NCI-H1092 treated with DMSO at 0.1 percent for 48 hours (cell line): ENCODE measurements at places on chromosomes 6 and 20.

GRCh38 chr20:39862470-39862891 is 826.6 kb downstream of the MAFB start:
- DNase-seq, result no peak

DNA sequence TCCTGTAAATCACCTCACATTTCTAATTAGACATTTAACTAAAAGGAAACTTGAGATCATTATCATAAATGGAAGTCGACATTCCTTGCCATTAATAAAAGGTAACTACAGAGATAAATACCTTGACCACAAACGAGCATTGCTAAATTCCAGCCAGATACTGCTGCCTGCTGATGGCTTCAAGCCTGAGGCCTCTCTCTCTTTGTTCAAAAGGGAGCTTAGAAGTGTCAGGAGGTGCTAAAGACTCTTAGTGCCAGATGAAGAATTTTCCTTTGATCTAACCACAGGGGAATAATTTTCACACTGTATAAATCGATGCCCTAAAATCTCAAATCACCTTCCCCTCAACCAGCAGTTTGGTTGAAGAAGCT is 248.2 kb upstream of the PMEPA1 start:
- no peak for DNase-seq

DNA sequence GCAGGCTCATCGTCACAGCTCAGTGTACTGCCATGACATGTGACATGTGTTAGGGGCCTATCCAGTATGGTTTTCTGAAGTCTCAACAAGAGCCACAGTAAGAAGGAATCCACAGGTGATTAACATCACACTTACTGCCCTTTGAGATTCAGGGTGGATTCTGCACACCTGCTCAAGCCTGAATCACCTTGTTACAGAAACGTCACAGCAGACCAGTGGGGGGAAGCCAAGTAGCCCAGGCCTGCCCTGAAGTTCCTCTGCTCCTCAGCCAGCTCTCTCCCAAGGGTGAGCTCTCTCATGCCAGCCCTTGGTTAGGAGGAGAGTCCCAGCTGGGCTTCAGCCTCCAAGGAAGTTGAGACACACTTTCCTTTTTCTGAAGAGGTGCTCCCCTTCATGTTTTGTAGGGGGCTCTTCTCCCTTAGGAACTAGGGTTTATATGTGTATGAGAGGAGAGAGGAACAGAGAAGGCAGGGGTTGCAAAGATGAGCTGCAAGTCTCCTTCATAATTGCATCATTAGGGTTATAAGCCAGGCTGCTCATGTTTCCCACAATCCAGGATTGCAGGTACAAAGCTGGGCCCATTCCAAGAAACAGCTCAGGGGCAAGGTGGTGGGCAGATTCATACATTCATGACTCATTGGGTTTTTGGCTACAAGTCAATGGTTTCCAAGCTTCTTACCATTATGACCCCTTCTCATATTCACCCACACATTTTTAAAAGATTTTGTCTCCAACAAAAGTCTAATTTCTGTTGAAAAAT is 11.6 kb downstream of the GSS start:
- DNase-seq, result no peak

GRCh38 chr20:3820901-3821727 is 767 bp downstream of the AP5S1 start:
- no peak for DNase-seq

DNA sequence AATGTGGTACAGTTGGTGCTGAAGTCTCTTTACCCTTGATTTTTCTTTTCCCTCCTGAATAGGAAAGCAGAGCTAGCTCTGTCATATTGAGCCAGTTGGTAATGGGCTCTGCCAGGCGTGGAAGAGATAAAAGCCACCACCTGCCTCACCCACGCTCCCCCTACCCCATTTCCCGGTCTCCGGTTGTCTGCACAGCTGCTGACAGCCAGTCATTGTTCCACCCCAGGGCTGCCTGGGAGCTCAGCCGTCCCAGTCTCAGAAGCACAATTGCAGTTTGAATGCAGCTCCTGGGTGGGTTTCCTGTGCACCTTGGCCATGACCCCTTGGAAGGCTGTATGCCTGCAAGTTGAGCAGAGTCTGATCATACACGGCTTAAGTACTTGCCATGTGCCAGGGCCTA is 675.2 kb upstream of the FLRT3 start:
- DNase-seq, result peak; percentile 95

DNA sequence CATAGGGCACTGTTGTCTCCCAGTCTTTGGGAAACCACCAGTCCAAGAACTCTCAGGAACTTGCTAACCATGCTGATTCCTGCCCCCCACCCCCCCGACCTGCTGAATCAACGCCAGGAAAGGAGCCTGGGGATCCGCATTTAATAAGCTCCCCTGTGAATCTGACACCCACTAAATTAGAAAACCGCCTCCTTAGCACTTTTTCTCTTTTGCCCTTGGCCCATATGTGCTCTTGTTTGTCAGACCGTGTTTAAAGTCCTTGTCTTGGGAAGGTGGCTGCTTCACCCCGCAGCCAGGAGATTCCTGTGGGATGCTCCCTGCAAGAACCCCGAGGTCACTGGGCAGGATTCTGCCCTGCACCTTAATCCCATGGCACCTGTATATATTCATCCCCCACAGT is 15.7 kb upstream of the FOXP4 start:
- no peak for DNase-seq

GRCh38 chr20:16387666-16388065 is 185.6 kb downstream of the KIF16B start:
- no peak for DNase-seq

- DNase-seq, result peak; percentile 76
These were observed 32.2 kb upstream of the HFE start for GRCh38 chr6:26054781-26055718.

DNA sequence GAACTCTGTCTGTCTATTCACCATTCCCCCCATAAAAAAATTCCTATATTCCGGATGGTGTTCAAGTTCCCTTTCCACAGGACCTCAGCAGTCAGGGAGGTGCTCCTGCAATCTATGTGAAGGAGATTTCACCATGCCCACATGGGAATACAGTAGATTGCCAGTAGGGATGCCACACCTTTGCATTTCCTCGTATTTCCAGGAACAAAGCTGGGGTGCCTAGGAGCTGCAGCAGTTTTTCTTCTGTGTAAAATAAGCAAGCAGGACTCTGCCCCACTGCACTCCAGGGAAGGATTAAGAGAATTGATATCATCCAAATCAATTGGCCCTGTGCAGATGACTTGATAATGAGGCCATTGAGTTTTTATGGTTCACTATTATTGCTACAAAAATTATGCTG is 7.4 kb upstream of the KIF16B start:
- no peak for DNase-seq

DNA sequence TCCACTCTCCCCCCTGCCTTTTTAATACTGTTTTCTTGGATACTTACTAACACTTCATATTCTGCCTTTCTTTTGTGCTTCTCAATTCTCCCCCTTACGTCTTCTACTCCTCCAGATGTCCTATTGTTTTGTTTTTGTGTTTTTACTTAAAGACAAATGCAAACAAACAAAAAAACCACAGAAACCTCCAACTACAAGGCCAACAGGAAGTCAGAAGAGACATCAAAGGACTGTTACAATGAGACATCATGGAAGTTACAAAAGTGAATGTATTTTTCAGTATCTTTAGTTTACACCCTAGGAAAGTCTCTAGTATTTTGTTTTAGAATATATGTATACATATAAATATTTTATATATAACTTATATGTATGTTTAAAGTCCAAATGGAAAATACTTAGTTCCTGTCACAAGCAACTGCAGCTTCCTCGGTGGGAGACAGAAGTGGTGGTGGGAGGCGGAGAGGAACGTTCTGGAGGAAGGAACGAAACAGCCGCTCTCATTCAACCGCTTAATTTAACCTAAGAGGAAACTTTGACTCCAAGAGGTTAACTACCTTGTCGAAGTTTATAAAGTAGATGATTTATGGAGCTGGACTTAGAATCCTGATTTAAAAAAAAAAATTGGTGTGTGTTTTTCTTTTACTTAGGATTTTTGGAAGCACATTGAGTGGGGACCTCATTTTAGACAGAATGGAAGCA is 168.9 kb upstream of the PDE10A start:
- no peak for DNase-seq

DNA sequence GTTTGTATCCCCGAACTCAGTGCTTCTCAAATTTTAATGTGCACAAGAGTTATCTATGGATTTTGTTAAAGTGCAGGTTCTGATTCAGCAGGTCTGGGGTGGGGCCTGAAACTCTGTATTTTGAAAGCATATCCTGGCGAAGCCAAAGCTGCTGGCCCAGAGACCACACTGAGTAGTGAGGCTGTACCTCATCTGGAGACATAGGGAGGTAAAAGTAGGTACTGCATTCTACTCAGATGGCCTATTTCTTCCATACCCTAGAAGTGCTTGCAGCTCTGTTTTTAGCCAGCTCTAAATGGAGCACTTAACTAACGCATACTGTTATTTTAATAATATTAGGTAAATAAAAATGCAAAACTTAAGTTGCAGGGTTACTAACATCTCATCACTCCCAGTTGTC is 241.6 kb upstream of the PRND start:
- no peak for DNase-seq

GRCh38 chr6:12030993-12031550 is 19.0 kb downstream of the HIVEP1 start:
- DNase-seq, result no peak
